ELR (cell line): ENCODE measurements at places on chromosomes 16 and 17.

GRCh38 chr16:87780385-87780989 lies 14.7 kb upstream of the KLHDC4 start:
- peak; percentile 70 for DNase-seq

- DNase-seq: no peak
Observed at GRCh38 chr16:78715673-78716072, 616.2 kb downstream of the WWOX start.

- no peak for DNase-seq
Observed at GRCh38 chr16:54843424-54843750, 87.3 kb upstream of the IRX5 start.

GRCh38 chr17:77778636-77779489 lies 179.6 kb upstream of the TNRC6C start:
- no peak for DNase-seq

- peak; percentile 77 for DNase-seq
Observed at GRCh38 chr16:20866145-20866772, 33.9 kb downstream of the DCUN1D3 start.

DNA sequence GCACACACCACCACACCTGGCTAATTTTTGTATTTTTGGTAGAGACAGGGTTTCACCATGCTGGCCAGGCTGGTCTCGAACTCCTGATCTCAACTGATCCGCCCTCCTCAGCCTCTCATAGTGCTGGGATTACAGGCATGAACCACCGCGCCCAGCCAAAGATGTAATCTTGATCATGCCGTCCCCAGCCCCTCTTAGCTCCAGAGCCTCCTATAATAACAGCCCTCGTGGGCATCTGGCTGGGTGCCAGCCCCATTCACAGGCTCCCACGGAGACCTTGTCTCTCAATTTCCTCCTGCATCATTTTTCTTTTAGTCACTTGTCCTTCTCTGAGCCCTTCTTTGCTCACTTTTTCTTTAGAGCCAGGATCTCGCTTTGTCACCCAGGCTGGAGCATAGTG lies 94.2 kb downstream of the KATNIP start:
- no peak for DNase-seq

DNA sequence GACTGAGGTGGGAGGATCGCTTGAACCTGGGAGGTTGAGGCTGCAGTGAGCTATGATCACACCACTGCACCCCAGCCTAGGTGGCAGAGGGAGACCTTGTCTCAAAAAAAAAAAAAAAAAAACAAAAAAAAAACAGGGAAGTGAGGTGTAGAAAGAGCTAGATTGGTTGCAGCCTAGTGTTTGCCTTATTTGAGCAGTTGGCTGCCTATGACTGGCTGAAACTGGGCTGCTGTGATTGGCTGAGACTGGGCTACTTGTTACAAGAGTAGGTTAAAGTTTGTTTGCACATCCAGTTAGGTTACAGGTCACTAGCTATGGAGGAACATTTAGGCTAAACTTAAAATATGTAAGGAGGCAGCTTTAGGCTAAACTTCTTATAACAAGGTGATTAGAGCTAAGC lies 5.7 kb downstream of the DHRS7B start:
- DNase-seq: no peak

- no peak for DNase-seq
Observed at GRCh38 chr16:16917191-16917785, 538.3 kb downstream of the NPIPA7 start.

DNA sequence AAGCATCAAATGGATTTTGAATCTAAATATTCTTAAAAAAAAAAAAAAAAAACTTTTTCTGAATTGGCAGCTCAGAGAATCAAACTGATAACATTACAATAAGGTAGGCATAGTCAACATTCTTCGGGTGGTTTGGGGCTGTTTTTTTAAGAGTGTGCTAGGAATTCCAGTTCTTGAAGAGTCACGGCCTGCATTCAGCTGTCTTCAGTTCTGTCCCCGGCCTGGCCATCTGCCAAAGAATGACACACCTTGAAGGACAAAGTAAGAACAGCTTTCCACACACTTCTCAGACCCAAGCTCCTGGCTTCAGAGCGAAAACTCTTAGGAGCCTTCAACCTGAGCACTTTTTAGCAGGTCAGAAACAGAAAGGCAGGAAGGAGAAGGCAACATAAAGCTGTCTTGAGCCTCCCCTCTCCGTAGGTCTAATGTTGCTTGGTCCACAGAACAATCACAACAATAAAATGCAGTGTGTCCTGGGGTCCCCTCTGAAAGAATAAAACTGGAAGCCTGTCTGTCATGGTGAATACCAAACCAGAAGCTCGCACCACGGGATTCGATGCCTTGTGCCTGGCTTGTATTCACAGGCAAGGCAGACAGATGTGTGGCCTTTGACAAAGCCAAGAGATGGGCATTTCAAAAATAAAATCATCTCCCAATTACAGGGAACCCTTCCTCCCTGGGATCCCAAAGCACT lies 524.4 kb upstream of the ZFHX3 start:
- peak; percentile 3 for DNase-seq

- DNase-seq: no peak
Observed at GRCh38 chr16:48318630-48319029, 66.6 kb downstream of the SIAH1 start.

GRCh38 chr16:47721006-47721637 lies 260.0 kb downstream of the PHKB start:
- no peak for DNase-seq

DNA sequence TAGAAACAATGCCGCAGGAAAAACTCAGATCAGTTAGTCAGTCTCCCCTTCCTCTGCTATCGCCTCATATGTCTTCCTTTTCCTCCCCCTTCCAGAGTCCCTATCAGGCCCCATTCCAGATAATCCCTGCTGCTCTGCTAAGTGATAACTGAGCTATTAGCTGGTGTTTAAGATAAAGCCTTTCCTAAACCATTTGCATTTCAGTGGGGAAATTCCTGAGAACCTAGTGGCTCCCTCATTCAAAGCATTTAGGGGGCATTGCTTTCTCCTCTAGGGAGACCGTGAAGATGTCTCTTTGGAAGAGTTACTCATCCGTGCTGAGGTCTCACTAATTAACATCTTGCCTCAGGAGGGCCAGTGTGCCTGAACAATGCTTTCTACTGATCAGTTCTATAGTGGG lies 401.6 kb downstream of the NPIPA7 start:
- DNase-seq: no peak

DNA sequence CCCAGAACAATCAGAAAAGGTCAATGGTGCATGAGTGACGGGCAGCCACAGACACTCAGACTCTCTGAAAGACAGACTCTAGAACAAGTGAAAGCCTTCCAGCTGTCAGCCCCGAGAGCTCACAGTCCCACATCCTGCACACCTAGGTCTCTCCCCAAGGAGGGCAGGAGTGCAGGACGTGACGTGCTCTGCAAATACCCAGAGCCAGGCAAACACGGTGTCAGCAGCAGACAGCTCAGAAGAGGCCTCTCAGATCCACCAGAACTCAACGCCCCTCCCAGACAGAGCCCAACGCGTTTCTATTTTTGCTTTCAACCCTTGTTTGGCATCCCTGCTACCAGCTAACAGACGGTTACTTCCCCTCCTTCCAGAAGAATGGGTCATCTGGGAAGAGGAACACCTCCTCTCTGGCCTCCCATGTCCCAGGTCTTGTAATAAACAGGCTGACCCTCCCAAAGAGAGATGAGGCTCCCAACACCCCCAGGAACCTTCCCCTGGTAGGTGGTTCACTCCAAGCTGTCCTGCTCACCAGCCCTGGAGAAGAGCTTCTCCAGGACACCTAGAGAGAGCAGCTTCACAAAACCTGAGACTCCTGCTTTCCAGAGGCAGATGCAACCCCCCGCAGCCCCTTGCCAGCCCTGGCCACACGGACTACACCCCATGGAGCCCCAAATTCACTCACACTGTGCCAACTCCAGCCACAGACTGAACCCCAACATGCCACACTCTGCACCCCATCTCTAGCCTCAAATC lies 7.6 kb downstream of the PITPNM3 start:
- no peak for DNase-seq

GRCh38 chr17:39533891-39534290 lies 72.6 kb downstream of the CDK12 start:
- DNase-seq: no peak

DNA sequence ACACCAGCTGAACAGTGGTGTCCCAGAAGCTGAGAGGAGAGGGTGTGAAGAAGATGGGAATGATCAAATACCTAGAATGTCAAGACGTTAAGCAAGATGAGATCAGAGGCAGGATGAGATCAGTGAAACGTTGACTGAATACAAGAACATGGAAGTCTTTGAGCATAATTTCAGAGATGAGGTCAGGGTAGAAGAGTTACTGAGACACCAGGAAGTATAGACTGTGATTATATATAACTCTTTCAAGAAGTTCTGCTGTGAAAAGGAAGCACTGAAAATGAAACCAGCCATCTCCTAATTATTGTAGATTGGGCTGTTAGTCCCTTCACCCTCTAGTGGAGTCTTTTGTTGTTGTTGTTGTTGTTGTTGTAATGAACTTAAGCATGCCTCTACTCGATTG lies 9.1 kb downstream of the SHCBP1 start:
- DNase-seq: no peak
